Iris pigment epithelial cell (primary cell): ENCODE measurements at places on chromosomes 6 and 20.

- DNase-seq = peak; percentile 73
These were observed 251.1 kb upstream of the TBX18 start for GRCh38 chr6:85015396-85015990.

DNA sequence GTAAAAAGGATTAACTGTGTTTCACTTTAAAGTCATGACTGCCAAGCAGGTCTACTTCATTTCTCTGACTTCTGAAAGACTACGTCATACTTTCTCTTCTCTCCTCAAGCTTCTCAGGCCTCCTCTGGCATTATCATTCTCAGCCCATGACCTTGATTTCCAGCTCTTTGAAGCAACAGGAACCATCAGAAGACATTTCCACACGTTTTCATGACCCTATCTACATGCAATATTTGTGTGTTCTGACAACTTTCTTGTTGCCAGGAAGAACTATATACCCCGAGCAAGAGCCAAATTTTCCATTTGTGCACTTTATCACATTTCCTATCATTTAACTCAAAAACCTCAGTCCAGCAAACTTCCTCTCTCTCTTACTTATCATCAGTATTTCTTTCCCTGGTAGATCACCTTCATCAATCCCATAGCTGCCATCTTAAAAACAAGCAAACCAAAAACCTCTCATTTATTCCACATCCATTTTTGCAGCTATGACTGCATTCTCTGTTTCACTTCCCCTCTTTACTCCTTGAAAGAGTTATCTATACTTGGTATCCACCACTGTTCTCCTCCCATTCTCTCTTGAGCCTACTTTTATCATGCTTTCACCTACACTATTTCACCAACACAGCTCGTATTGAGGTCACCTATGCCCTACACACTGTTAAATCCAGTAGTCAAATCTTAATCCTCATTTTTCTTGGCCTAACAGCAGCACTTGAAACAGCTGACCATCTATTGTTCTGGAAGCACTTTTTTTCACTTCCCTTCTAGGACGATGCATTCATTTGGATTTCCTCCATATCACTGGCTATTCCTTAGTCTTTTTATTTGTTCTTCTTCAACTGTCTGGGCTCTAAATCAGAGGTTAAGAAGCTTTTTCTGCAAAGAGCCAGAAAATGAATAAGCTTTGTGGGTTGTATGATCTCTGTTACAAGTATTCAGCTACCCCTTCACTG is 47.1 kb downstream of the STX7 start:
- DNase-seq = no peak

- no peak for DNase-seq
These were observed 36.4 kb upstream of the FBXL4 start for GRCh38 chr6:98984121-98984520.

DNA sequence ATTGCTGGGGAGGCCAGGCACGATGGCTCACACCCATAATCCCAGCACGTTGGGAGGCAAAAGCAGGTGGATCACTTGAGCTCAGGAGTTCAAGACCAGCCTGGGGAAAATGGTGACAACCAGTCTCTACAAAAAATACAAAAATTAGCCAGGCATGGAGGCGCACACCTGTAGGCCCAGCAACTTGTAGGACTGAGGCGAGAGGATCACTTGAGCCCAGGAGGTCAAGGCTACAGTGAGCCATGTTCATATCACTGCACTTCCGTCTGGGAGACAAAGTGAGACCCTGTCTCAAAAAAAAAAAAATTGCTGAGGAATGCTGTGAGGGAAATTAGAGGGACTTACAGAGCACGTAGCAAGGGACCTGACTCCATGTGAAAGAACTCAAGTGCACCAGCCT is 40.8 kb upstream of the ID1 start:
- no peak for DNase-seq

- no peak for DNase-seq
These were observed 2.7 kb downstream of the PTK6 start for GRCh38 chr20:63534427-63534830.

- no peak for DNase-seq
These were observed 188.4 kb downstream of the TRDN start for GRCh38 chr6:123448306-123448884.

DNA sequence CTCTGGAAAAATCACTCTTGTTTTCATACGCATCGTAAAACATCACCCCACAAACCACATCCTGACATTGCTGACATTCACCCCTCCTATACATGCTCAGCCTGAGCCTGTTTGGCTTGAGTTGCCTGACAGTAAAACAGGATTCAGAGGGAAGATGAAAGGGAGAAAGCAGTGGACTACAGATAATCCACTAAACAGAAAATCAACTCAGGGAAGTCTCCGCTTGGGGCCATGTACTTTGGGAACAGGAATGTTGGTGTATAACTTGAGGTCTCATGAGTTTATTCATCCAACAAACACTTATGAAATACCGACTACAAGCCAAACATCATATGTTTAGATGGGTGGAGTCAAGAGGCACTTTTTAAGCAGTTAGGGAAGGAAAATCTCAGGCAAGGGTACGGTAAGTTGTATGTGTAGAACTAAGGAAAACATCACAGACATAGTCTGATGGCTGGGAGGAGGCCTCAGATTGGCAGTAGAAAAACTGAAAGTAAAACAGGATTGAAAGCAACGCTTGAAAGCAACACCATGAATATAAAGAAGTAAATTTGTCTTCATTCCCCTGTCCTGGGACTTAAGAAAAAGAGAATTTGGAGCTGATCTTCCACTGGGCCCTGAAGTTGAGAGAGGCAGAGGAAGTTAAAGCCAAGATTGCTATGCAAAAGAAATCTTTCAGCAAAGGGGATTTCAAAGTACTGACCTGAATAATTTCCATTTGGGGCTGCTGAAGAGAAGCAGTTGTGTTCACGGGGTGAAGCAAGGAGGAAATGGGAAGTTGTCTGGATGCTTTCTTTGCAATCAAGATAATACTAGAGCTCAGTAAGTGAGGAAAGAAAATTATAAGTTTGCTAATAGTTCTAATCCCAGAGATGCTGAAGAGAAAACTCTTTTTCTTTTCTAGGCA is 28.8 kb downstream of the PDE7B start:
- DNase-seq = peak; percentile 92

- DNase-seq = peak; percentile 61
These were observed 37.3 kb downstream of the IPCEF1 start for GRCh38 chr6:154319231-154319858.

GRCh38 chr6:106525107-106525881 is 104.0 kb downstream of the RTN4IP1 start:
- DNase-seq = no peak

DNA sequence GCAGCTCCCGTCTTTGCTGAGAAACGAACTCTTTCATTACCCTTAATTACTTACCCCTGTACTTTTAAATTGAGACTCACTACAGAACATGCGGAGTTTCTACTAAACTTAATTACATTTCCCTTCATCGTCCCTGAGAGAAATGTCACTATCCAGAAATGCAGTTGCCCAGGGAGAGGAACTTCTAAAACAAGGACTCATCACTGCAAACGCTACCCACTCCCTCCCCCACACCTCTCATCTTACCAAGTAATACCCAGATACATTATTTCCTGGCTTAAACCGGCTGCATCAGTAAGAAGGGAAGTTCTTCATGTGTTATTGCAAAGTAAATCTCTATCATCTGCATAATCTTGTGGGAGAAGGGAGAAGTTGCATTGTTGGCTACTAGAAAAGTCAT is 138.3 kb downstream of the IPCEF1 start:
- DNase-seq = no peak

GRCh38 chr6:125748406-125749172 is 843 bp upstream of the HEY2 start:
- DNase-seq = no peak

DNA sequence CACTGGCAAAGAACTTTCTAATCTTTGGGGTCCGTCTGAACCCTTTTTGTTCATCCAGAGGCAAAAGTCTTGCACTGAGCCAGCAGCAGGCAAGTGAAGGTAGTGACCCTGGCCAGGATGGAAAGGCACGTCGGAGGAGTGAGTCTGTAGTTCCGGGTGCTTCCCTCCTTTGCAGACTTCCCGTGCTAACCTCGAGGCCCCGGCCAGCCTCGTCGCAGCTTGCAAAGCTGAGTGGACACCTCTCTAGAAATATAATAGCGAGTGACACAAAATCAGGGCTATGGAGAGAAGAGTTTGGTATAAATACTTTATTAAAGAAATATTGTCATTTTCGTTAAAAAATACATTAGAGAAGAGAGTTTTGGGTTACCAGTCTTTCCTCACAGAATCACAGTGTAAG is 9.9 kb downstream of the PSMG4 start:
- no peak for DNase-seq

- no peak for DNase-seq
These were observed 75.0 kb downstream of the MDGA1 start for GRCh38 chr6:37622646-37623071.

DNA sequence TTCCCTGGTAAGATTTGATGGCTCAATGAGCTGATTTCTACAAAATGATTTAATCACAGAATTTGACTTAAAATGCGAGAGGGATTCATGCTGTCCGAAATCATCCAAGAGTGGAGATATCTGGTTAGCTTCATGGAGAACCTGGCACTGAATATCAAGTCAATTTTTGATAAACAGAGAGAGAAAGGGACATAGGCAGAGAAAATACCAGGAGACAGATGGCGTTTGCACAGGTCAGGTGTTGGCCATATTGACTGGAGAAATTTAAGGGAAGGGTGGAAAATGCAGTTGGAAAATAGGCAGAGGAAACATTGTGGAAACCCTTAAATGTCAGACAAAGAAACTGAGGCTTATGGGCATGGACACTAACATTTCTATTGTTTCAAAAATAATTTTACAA is 47.0 kb downstream of the BCAS1 start:
- DNase-seq = no peak

DNA sequence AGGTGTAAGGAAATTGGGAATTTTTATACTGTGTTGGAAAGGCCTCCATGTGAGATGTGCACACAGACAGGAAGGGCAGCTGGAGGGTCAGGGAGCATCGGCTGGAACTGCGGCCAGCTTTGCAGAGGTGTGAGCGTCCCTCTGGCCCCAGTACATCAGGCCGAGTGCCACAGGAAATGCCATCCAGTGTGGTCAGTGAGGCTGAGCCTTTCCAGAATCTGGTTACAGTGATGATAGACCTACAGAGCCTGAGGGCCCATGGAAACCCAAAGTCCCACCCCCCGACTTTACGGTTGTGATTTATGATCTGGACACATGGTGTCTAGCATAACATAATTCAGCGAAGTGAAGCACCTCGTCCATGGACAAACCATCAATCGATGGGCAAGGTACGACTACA is 137.3 kb upstream of the PDE10A start:
- no peak for DNase-seq

- no peak for DNase-seq
These were observed 94.6 kb downstream of the BCAS1 start for GRCh38 chr20:53975761-53976160.

- no peak for DNase-seq
These were observed 132.2 kb upstream of the CST7 start for GRCh38 chr20:24816907-24817306.

DNA sequence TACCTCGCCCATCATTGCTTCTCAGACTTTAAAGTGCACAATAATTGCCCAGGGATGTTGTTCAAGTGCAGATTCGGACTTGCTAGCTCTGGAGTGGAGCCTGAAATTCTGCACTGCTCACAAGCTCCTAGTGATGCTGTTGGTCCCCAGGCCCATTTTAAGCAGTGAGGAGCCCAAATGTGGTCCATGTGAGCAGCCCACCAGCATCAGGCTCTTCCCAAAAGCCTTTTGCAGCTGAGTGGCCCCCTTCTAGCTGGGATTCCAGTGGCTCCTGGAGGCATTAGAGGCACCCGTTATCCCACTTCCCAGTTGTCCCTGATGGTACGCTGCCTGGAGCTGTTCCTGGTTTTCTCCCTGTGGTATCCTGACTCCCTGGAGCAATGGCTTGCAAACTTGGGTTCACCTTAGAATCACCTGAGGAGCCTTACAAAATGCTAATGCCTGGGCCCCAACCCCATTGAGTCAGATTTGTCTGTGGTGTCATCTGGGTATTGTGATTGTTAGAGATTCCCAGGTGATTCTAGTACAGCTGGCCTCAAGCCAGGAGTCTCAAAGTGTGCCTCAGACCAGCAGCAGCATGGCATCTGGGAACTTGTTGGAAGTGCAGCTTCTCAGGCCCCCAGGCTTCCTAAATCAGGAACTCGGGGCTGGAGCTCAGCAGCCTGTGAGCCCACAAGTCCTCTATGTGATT is 186.9 kb upstream of the SLC24A3 start:
- no peak for DNase-seq

- no peak for DNase-seq
These were observed 268.4 kb upstream of the SYNCRIP start for GRCh38 chr6:85911067-85911466.

DNA sequence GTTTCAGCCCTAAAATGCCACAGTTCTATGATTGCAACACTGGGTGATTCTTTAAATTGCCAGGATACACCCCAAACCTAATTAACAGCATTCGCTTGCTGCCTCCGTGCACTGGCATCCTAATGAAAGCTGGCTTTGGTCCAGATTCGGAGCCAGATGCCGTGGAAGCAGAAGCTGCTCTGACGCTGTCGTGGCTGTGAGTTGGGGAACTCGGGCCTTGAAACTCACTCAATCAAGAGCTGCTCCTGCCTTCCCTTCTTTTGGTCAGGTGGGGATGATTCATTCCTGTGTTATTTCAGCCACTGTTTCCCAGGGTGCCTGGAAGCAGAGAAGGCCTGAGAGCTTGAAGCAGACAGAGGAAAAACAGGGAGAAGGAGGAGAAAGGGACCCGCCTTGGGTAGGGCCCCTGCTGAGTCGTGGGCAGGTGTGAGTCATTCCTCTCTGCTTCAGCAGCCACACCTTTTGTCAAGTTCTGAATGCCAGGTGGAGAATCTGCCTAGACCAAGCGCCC is 36.2 kb upstream of the DSP start:
- DNase-seq = peak; percentile 72

DNA sequence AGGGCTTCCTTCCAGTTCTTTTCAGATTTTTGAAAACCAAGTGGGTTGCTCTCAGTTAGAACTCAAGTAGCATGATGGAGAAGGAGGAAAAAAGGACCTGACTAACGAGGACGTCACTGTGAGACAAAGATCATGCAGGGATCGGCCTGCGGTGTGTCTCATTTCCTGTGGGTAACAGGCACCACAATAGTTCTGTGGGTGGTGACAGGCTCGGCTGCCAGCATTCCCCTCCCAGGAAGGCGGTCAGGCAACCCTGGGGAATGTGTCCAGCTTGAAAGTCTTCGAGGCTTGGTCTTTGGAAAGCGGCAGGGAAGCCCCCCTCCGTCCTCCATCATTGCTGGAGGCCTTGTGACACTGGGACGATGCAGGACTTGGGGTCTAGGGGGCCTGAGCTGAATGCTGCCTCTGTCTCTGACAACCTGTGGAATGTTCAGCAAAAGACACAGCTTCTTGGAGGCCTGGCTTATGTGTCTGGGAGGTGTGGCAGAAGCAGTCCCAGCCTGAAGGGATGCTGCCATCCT is 121.0 kb downstream of the BCAS1 start:
- peak; percentile 89 for DNase-seq

- DNase-seq = no peak
These were observed 4.0 kb downstream of the GSS start for GRCh38 chr20:34951652-34952051.

DNA sequence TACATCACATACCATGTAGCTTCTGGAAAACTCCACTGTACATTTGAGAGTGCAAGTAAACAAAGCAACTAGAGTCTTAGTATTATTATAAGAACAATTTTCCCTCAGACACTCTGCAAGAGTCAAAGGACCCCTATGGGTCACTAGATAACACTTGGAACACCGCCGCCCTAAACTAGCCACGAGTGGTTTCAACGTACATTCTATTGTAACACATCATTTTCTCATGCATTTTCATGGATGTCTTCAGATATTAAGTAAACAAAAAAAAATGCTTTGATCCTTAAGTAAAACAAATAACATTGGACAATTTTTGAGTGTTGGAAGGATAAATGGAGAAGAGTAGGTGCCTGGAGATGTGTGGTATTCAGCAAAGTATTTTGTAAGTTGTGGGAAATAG is 3.2 kb upstream of the RNF146 start:
- DNase-seq = no peak

GRCh38 chr20:58268936-58269619 is 40.4 kb upstream of the RAB22A start:
- peak; percentile 36 for DNase-seq
